ENCODE measurements at places on chromosomes 13 and 19. TPM values are rescaled to one million over a fixed set of nuclear protein-coding genes. Genes with fewer than 3 reads are reported as not detected.
A peak's percentile ranks its signal among the peaks of the same experiment; 100 is the strongest.

The CGB2 gene
- not detected for total RNA-seq

The JAK3 gene
- 2.0 TPM for total RNA-seq

The TMEM272 gene
- not detected for total RNA-seq

The RGCC gene
- 66.3 TPM for total RNA-seq

The GPR183 gene
- total RNA-seq, result 3.6 TPM

The ANKRD24 gene
- total RNA-seq, result 3.6 TPM

The YJEFN3 gene
- 2.6 TPM for total RNA-seq

The VRK3 gene
- total RNA-seq, result 33.3 TPM

The C1QTNF9B gene
- total RNA-seq, result not detected

The C19orf33 gene
- 2.6 TPM for total RNA-seq

DNA sequence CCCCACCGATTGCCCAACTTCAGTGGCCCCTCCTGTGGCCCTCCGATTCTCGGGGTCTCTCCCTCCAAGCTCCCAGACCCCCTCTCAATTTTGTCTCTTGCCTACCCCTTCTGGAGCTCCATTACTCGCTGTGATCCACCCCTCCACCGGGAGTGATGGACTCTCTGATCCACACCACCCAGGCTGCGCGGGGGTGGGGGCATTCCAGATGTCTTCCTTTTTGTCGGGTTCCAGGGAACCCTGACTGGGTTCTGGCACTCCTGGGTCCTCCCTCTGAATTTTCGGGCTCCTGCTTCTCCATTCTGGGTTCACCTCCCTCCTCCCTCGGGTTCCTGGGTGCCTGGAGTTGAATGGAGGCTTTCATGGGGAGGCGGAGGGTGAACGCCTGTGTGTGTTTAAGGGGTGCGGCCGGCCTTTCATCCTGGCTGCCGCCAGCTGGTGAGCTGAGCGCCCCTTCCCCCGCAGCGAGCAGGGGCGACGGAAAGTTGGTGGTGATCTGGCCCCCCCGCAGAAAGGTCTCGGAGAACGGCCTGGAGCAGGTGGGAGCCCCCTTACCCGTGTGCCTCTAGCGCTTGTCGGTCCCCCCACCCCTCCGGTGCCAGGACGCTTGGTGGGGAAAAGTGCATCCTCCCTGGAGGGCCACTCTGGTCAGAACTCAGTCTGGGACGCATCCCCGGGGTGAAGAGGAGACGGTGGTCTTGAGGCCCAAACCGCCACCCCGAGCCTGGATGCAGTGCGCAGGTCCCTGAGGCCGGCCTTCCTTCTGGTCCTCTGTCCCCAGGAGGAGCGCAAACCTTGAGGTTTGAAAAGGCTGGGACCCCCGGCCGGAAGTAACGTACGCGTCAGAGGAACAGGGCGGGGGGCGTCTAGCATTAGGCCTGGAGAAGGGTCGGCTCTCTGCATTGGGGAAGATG, 1.6 kb downstream of the MISP3 start:
- DNase-seq, result no peak

- DNase-seq, result no peak
Measured at GRCh38 chr13:79466872-79467271, 14.1 kb upstream of the NDFIP2 start.

DNA sequence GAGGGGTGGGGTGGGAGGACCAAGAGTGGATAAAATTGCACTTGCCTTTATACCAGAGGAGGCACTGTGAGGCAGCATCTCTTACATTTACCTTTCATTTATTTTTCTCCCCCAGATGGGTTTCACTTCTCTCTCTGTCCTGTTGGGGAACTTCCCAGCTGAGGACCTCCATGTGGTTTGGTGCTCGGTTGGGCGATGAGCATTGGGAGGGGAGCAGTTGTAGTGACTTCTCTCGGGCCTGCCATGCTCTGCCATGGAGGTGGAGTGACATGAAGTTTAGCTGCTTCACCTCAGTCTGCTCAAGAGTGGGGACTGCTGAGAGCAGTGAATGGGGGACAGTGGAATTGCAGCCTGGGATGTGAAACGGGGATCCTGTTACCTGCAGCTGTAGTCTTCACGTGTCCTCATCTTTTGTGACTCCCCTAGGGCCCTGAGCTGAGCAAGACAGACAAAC, 23.1 kb upstream of the CXCL17 start:
- no peak for DNase-seq

GRCh38 chr13:44395976-44396694, 22.5 kb downstream of the SERP2 start:
- DNase-seq, result no peak

- no peak for DNase-seq
Measured at GRCh38 chr19:47694466-47695273, 18.6 kb upstream of the EHD2 start.

DNA sequence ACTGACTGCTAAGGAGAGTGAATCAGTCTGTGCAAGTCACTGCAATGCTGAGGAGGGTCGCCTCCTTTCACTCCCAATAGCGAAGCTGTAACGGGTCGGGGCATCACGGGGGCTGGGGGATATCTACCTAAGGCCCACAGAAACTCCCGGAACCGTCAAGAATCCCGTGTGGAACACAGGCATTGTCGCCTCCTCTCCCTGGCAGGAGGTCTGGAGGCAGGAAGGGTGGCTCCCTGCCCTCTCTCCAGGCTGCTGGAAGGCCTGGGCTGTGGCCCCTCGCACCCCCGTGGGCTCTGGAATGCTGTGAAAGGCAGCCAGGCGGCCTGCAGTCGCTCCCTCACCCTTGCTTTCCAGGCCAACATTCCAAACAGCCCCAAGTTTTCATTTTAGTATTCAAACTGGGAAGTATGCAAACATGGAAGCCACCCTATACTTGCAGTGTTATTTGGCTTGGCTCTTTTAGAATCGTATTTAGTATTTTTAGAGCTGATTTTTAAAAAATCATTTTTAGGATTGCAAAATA, 109.4 kb downstream of the CRYL1 start:
- no peak for DNase-seq

- no peak for DNase-seq
Measured at GRCh38 chr19:49936549-49936948, 7.2 kb upstream of the NUP62 start.

DNA sequence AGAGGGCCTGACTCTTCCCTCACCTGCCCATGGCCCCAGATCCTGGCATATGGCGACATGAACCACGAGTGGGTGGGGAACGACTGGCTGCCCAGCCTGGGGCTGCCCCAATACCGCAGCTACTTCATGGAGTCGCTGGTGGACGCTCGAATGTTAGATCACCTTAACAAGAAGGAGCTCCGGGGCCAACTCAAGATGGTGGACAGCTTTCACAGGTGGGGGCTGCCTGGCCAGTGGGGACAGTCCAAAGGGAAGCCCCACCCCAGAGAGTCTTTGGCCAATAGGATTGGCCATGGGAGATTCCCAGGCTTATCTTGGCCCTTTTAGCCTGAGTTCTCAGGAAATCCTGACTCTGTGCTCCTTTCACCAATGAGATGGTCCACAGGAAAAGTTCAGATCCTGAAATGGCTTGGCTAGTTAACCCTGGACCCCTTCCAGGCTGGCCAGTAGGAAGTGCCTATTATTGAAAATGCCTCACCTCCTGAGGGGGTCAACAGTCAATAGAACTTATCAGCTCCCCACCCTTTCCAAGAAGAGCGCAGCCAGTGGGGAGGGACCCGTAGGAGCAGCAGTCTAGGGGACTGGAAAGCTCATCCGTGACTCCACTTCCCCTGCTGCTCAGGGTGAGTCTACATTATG, 7.0 kb downstream of the HRC start:
- no peak for DNase-seq

- DNase-seq, result no peak
Measured at GRCh38 chr13:113162783-113163685, 4.6 kb downstream of the PROZ start.

- peak; percentile 35 for DNase-seq
Measured at GRCh38 chr19:45973553-45974338, at the start of gene NOVA2. Gene NOVA2, minus strand, starts transcription at chr19:45973865. Its CDS starts 514 bp downstream, at chr19:45973351.

DNA sequence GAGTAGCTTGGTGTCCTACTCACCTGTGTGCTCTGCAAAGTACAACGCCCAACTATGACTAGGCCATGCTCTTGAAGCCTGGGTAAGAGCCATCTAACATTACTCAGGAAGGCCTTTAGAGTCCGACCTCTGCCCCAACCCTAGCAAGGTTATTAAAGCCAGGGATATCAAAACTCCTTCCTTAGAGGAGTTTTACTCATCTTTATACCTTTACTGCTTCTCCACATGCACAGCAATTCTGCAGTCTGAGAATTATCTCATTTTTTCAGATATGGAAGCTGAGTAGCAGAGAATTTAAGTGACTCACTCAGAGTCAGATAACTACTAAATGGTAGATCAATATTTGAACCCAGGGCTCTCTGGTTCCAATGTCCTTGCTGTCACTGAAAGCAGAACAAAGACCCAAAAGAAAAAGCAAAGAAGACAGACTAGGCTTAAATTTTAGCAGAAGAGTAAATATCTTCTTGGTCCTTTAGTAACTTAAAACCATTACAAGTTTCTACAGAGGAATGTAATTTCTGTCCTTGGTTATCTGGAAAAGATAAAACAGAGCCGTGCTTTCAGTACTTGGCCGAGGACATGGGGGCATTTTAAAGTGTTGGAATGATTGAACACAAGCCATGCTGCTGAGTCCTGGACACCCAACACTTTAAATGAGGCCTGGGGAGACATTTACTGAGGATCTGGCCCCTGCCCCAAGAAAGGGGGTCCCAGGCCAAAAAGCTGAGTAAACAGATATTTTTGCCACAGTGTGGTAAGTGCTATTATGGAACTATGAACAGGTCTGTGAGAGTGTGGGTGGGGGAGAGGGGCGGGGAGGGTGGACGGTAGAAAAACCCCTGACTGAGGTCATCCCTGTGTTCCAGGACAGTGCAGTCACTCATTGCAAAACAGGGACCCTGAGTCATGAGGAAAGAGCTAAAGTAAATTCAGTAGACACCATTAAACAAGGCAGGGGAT, 18.4 kb upstream of the KPNA3 start:
- no peak for DNase-seq

GRCh38 chr13:21895779-21896178, 224.9 kb downstream of the FGF9 start:
- no peak for DNase-seq

DNA sequence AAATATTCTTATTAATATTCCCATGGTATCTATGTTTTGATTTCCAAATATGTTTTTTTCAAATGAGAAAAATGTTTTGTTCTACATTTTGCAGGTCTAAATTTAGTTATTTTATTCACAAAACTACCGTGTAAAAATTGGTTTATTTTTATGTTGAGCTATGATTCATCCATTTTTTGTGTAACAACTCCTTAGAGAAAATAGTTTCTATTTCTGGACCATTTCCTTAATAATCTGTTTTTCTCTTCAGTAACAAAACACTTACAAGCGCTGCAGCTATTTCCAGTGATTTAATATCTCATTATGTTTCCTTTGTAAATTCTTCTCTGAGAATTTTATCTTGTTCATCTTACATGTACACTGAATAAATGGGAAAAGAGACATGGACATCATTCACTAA, 550.7 kb upstream of the SLITRK5 start:
- no peak for DNase-seq

DNA sequence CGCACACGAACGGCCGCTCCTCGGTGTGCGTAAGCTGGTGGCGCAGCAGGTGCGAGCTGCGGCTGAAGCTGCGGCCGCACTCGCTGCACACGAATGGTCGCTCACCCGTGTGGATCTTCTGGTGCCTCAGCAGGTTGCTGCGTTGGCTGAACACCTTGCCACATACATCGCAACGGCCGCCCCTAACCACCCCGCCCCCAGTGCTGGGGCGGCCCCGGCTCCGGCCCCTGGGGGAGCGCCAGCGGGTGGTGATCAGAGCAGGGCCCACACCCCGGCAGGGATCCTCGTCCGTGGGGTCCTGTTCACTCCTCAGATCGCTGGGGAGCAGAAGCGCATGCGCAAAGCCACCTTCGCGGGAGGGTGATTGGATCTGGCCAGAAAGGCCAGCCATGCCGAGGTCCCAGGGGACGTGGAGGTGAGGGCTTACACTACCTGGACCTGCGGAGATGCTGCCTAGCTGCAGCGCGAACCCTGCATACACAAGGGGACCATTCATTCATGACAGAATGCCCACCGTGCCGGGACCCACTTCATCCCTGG, 4.7 kb upstream of the UBE2M start:
- DNase-seq, result peak; percentile 48

- DNase-seq, result no peak
Measured at GRCh38 chr19:47726467-47726866, 13.2 kb downstream of the EHD2 start.

- DNase-seq, result no peak
Measured at GRCh38 chr13:113616991-113617749, 32.6 kb downstream of the TFDP1 start.

GRCh38 chr13:107351305-107351704, 783.4 kb upstream of the ARGLU1 start:
- DNase-seq, result no peak

- DNase-seq, result no peak
Measured at GRCh38 chr13:43545317-43545874, 241.4 kb downstream of the ENOX1 start.

- DNase-seq, result no peak
Measured at GRCh38 chr19:4258181-4258580, 11.3 kb downstream of the YJU2 start.

- DNase-seq, result no peak
Measured at GRCh38 chr13:108268466-108269112, 929 bp upstream of the TNFSF13B start.

GRCh38 chr19:38656171-38656981, 8.9 kb downstream of the ACTN4 start:
- no peak for DNase-seq

Measured in body of pancreas (tissue), 4 donors.